ENCODE measurements at places on chromosomes 13 and 19.

DNA sequence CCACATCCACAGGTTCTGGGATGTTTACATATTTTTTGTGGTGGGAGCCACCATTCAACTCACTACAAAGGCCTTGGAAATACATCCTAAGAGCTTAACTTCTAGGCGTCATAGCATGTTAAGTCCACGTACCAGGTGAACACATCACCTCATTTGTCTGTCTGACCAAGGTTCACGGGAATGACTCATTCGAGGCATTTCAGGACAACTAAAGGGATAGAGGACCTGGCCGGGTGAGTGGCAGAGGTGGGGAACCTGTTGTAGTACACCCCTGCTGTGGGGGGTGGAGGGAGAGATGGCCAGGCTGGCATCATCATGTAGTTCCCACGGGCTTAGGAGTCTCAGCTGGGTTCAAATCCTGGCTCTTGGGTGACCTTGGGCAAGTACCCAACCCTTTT, 51.5 kb downstream of the BICRA start:
- no peak for DNase-seq

DNA sequence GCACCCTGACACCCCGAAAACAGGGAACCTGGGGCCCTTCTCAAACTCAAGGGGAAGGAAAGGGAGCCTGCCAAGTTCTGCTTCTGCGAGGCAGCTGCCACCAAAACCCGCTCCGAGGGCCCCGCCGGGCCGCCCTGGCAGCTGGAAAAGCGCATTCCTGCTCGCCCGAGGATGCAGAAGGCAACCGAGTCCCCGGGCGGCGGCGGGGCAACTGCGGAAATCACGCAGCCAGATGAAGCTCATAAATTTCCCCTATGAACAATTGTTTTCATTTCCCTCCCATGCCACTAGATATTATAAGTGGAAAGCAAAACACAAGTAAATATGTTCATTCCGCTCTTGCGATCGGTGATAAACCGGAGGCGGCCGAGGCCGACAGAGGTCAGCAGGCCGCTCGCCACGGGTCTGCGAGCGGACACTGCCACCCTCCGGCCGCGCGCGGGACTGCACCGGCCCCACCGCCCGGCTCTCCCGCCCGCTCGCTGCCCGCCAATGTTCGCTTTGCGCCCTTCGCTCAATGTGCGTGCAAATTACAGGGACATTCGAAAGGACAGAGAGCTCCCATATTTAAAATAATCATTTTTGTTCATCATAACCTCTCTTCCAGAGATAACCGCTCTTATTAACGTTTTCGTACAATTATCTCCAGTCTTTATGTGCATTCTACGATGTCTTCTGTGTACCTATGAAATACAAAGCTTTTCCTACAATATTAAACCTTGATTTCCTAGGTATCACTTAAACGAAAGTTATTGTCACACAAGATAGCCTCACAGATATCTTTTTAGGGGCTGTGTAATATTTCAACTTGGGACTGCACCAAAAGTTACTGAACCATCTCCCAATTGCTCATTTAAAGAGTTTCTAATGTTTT, 120.8 kb upstream of the ZNF507 start:
- DNase-seq, result peak; percentile 36

DNA sequence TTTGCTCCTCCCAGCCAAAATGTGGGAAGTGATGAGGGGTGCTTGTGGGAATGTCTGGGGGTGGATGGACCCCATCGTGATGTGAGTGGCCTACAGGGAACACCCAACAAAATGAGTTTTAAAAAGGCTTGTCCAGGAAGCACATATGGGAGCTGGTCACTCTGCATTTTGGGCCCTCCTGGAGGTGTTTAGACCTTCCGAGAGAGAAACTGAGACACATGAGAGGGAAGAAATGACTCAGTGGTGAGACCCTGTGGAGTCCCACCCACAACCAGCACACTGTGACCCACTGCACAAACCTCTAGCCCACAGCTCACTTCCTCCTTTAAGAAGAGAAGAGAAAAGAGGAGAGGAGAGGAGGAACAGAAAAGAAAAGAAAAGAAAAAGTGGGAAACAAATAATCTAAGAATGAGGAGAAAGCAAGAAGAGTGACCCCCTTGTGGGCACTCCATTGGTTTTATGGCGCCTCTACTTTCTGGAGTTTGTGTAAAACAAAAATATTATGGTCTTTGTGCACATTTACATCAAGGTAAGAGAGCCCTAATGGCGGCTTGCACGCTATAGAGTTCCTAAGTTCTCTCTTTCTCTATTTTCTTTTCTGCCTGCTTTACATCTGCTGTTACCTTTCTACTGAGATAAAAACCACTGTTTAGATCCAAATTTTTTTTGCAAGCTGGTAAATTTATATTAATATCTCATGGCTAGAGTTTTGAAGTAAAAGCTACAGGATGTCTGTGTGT, 13.3 kb upstream of the LILRB1 start:
- no peak for DNase-seq

GRCh38 chr19:3115916-3116602, 19.8 kb upstream of the GNA15 start:
- no peak for DNase-seq

- no peak for DNase-seq
These were observed 1.7 kb downstream of the ZNF90 start for GRCh38 chr19:20079476-20079875.

DNA sequence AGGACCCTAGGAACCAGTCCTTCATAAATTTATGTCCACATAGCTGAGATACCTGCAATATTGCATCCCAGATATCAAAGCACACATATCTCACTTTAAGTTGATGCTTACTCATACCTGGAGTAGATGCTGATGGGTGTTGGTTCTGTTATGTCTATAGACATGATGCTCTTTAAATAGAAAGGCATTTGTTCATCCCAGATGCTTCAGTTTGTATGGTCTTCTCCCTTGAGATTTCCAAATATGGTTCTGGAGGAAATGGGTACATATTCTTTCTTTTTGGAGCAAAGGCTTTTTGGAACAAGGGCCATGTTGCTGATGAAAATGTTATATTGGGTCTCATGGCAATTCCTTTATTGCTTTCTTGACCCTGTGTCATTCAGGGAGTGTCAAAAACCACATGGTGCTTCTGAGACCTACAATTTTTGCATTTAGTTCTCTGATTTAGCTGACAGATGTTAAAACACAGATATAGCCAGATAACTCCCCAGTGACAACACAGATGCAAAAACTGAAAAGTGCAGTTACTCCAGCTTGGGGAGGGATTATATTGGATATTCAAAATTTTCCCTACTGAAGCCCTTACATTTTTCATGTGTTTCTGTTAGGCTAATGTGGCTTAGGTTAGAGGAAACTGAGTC, 211.4 kb downstream of the KCNRG start:
- no peak for DNase-seq

- no peak for DNase-seq
These were observed 2.4 kb downstream of the NCAN start for GRCh38 chr19:19214159-19214490.

GRCh38 chr19:835210-835810, 5.5 kb upstream of the PRTN3 start:
- no peak for DNase-seq

GRCh38 chr13:57326532-57326931, 159.5 kb downstream of the PRR20E start:
- DNase-seq, result no peak
